ENCODE measurements at places on chromosomes 4 and X.

GRCh38 chr4:144903953-144904711 lies 193.9 kb downstream of the ANAPC10 start:
- DNase-seq = no peak

- no peak for DNase-seq
Measured at GRCh38 chrX:142096253-142096652, 108.8 kb downstream of the MAGEC2 start.

DNA sequence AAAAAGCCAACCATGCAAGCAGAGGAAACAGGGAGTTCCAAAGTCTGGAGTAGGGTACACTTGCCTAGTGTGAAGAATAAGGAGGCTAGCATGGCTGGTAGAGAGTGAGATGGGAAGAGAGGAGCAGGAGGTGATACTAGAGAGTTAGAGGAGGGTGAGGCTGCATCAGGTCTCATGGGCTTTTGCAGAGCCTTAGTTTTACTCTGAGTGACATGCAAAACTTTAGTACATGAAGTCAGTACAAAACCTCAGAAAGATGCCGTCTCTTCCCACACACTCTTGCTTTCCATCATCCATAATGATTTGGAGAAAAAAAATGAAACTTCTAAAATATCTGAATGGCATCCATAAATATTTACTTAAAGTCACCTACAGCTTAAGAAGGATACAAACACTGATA lies 5.0 kb downstream of the OPRPN start:
- DNase-seq = no peak

- no peak for DNase-seq
Measured at GRCh38 chr4:87913896-87914295, 61.6 kb upstream of the SPP1 start.

GRCh38 chrX:71241301-71241700 lies 12.6 kb downstream of the ZMYM3 start:
- no peak for DNase-seq

- no peak for DNase-seq
Measured at GRCh38 chr4:35754047-35754446, 490.3 kb downstream of the ARAP2 start.

- no peak for DNase-seq
Measured at GRCh38 chrX:41670112-41670511, 18.7 kb upstream of the GPR34 start.

DNA sequence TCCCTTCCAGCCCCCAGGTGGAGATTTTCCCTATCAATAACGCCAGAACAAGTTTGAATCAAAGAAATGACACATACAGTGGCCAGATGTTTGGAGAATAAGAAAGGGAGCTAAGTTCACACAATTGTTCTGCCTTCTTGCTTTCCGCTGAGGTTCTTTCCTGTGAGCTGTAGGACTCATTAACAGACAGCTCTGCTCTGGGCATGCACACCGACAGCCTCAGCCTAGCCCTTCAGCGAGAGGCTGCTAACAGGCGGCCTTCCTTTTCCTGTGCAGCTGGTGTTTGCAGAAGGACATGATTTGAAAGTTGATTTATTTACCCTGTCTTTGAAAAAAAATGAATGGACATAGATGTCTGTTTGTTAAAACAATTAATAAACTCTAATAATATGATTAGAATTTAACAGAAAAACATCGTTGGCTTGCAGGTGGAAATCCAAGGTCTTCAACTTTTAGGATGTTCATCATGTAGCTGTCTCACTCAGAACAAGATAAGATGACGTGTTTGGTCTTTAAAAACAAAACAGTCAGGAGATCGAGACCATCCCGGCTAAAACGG lies 183.3 kb downstream of the KDR start:
- no peak for DNase-seq

DNA sequence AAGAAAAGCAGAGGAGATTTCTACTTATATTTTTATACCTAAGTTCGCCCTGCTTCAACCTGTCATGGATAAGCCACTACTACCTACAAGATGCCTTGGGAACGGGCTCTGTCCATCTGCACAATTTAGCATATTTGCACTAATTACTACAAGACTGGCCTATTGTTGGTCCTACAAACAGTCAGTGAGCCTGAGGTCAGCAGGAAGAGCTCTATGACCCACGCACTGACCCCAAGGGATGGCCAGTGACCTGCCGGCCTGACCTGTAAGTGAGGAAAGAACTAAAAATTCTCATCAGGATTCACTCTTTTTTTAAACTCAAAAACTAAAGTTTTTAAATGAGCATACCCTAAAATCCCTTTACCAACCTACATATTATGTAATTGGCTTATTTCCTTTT lies 142.0 kb downstream of the COL25A1 start:
- no peak for DNase-seq

- no peak for DNase-seq
Measured at GRCh38 chr4:126790633-126791032, 842.1 kb upstream of the INTU start.

- no peak for DNase-seq
Measured at GRCh38 chrX:110216027-110216426, 101.9 kb downstream of the AMMECR1 start.

DNA sequence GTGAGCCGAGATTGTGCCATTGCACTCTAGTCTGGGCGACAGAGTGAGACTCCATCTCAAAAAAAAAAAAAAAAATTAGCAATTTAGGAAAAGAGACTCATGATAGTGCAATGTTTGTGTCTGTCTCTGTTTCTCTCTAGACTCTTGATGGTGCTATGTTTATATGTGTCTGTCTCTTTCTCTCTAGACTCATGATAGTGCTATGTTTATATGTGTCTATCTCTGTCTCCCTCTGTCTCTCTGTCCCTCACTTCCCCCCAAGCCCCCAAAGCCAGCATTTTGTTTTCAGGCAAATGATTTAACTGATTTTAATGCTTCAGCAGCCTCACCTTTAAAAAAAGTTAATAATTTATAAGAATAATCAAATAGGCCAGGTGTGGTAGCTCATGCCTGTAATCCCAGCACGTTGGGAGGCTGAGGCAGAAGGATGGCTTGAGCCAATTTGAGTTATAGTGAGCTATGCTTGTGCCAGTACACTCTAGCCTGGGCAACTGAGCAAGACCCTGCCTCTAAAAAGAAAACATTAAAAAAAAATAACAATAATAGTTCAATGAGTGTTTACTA lies 6.9 kb downstream of the MOB1B start:
- DNase-seq = no peak

DNA sequence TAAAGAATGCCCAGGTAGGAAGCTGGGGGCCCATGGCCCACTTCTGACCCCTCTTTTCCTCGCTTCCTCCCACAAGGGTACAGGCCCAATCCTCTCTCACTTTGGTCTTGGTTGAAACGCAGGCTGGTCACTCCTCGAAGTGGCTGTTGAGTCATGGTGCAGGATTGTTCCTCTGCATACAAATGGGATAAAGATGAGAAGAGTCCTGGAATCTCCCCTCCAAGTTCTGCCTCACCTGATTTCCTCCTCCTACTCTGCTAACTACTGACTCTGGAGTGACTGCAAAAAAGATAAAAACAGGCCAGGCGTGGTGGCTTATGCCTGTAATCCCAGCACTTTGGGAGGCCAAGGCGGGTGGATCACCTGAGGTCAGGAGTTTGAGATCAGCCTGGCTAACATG lies 1.7 kb downstream of the WDR45 start:
- DNase-seq = no peak

GRCh38 chr4:113687067-113687718 lies 74.3 kb downstream of the CAMK2D start:
- no peak for DNase-seq

GRCh38 chrX:132146456-132146855 lies 18.6 kb upstream of the FRMD7 start:
- no peak for DNase-seq

DNA sequence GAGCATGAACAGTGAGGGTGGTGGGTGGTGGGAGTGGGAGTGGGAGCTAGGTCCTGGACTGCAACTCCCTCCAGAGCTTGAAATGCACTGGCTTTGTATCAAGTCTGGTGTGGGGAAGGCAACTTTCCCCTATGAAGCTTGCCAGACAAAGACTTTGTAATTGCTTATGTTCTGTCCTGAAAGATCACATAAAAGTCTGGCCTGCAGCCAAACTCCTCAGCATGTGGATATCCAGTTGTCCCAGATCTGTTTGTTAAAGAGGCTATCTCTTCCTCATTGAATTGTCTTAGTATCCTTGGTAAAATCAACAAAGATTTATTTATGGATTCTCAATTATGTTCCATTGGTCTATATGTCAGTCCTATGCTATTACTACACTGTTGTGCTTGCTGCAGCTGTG lies 607.9 kb downstream of the GLUD2 start:
- DNase-seq = no peak

DNA sequence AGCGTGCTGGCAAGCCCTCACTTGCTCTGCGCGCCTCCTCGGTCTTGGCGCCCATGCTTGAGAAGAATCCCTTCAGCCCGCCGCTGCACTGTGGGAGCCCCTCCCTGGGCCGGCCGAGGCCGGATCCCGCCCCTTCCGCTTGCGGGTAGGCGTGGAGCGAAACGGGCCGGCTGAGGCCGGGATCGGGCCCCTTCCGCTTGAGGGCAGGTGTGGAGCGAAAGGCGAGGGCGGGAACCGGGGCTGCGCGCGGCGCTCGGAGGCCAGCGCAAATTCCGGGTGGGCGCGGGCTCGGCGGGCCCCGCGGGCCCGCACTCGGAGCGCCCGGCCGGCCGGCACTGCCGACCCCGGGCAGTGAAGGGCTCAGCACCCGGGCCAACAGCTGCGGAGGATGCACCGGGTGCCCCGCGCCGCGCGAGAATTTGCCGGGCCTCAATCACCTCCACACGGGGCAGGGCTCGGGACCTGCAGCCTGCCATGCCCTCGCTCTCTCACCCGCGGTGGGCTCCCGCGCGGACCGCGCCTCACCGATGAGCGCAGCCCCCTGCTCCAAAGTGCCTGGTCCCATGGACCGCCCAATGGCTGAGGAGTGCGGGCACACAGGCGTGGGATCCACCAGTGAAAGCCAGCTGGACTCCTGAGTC lies 58.1 kb upstream of the GBA3 start:
- DNase-seq = no peak

DNA sequence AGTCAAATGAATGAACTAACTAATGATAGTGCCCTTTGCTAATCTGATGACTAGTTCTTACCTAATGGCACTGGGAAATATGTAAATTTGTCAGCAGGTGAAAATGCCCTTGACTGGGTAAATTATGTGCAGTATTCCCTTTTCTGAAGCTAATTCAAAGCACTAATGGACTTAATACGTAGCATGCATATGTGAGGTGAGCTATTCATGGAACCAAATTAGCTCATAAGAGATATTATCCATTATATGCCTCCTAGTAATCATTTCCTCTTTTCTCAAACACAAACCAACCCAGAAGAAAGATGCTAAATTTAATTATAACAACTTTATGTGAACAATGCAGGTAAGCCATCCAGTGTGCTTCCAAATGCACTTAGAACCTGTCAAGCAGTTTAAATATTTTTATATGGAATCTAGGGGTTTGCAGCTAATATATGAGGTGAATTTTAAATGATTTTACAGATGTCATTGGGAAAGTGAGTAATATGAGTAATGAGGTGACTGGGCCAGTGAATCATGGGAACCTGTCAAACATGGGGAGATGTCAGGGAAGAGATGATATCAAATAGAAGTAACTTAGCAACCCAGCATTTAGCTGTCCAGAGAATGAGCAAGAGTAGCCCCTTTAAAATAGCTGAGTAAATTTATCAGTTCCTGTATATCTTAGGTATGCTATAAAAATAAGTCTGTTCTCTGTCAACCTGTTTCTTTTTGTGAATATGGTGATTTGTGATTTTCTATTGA lies 315.0 kb downstream of the AFF2 start:
- no peak for DNase-seq

DNA sequence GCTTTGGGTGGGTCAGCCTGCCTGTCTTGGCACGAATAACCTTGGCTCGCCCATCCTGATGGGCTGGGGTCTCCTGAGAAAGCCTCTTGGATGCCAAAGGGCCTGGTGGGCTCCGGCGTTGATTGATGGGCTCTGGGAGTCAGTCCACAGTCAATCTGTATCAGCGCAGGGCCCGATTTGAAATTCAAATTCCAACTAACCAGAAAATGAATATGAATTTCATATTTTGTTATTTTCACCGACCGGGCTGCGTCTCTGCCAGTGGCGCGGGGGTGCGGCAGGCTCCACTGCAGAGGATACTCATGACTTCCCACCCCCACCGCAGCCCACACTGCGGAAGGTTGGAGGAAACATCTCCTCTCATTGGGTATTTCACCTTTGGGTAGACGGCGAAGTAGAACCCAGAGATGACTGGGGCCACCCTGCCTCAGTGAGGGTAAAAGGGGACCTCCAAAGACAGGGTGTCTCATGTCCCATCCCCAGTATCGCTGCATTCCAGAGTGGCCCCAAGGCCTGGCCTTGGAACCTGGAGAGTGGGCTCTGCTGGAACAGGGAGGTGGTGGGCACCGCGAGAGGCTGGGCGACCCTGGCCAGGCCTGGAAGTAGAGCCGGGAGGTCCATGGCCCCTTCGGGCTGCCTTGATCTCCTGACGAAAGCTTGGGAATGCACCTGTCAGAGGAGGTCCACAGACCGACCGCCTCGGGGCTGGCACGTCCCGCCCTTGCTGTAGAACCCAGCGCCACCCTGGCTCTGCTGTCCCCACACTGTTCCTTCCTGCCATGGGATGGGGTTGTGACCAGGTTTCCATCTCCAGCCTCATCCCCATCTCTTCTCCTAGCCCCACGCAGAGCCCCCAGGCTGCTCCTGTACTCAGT lies 54.8 kb upstream of the SORCS2 start:
- DNase-seq = no peak

GRCh38 chr4:105061136-105061696 lies 85.5 kb upstream of the TET2 start:
- DNase-seq = no peak

- DNase-seq = no peak
Measured at GRCh38 chrX:150536455-150537116, 31.8 kb upstream of the MTM1 start.

- no peak for DNase-seq
Measured at GRCh38 chr4:53366301-53366716, 448 bp upstream of the SCFD2 start.

DNA sequence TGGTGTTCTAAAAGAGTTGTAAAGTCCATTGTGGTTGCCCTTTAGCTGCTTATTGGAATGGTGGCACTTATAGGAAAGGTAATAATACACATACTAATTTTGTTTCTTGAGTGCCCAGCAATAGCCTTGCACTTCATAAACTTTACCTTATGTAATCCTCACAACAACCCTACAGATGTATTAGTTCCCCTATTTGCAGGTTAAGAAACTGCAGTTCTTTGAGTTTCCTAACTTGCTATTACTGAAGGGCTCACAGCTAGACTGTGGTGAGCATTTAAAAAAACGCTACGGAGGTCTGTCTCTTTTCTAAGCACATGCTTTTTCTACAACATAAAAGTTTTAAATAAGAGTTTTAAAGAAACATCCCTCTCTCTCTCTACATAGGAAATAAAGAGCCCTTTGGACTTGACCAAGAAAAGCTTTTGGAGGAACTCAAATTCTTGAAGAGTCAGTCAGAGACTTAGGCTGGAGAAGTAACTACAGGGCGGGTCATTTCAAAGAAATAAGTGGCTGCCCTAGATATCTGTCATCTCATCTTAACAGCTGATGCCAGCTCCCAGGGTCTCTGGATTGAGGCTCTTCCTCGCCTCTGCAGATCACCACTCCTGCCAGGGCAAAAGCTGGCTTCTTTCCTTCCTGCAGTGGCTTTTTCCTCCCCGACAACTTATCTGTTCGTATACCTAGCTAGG lies 42.0 kb upstream of the FBXW7 start:
- DNase-seq = no peak

GRCh38 chrX:31384471-31384870 lies 312.6 kb upstream of the FTHL17 start:
- no peak for DNase-seq

Data from effector CD4-positive, alpha-beta T cell (primary cell).